ENCODE measurements at places on chromosomes 2 and 18. TPM values are rescaled to one million over a fixed set of nuclear protein-coding genes. Genes with fewer than 3 reads are reported as not detected.

GRCh38 chr2:150339951-150340350 is 147.5 kb downstream of the RND3 start:
- no peak for DNase-seq

GRCh38 chr18:57813245-57813644 is 10.1 kb upstream of the ATP8B1 start:
- peak; percentile 92 for DNase-seq

Gene TRIM43
- total RNA-seq = not detected

DNA sequence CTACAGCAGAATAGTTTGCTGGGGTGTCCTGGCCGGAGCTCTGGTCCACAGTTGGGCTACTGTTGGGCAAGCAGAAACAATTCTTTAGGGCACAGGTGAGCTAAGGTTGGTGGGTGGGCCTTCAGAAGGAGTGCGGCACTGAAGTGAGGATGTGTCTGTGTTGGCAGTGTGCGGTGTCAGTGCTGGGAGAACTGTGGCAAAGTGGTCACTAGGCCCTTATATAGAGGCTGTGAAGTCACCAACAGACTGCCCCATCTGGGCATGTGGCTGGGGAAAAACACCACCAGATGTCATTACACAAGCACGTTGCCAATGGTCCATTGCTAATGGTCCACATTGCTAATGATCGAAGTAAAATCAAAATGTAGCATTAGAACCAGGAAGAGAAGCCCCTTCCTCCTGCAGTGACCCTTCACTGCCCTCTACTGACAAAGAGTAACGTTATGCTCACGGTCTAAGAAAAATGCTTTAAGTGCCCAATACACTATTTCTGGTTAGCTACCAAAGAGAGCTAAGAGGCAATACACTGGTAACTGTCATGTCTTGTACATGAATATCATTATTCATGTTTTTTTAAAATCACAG is 21.3 kb downstream of the SCN1A start:
- DNase-seq = no peak

DNA sequence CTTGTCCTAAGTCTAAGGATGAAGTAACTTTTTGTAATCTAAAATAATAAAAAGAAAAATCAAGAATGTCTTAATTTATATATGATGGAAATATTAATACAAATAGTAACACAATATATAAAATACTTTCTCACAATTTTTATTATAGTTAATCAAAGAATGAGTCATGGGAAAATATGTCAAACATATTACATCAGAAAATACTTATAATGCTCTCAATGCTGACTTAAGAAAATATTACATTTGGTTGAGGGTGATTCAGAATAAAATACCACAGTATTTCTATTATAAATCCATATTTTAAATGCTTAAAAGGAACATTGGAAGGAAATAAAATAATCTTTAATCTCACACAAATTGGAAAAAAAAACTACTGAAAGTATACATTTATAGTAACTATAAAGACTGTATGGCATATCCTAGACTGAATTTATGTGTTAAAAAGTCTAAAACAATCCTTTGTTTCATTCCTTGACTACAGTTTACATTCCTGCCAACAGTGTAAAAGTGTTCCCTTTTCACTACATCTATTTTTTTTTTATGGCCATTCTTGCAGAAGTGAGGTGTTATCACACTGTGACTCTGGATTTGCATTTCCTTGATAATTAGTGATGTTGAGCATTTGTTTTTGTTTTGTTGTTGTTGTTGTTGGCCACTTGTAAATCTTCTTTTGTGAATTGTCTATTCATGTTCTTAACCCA is 1573.5 kb upstream of the ACVR2A start:
- DNase-seq = no peak

- DNase-seq = no peak
Measured at GRCh38 chr2:74824679-74825078, 9.2 kb upstream of the HK2 start.

DNA sequence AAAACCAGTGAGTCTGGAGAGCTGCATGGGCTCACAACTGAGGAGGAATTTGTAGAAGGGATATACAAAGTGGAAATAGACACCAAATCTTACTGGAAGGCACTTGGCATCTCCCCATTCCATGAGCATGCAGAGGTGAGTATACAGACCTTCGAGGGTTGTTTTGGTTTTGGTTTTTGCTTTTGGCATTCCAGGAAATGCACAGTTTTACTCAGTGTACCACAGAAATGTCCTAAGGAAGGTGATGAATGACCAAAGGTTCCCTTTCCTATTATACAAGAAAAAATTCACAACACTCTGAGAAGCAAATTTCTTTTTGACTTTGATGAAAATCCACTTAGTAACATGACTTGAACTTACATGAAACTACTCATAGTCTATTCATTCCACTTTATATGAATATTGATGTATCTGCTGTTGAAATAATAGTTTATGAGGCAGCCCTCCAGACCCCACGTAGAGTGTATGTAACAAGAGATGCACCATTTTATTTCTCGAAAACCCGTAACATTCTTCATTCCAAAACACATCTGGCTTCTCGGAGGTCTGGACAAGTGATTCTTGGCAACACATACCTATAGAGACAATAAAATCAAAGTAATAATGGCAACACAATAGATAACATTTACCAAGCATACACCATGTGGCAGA is 3.6 kb downstream of the TTR start:
- no peak for DNase-seq

DNA sequence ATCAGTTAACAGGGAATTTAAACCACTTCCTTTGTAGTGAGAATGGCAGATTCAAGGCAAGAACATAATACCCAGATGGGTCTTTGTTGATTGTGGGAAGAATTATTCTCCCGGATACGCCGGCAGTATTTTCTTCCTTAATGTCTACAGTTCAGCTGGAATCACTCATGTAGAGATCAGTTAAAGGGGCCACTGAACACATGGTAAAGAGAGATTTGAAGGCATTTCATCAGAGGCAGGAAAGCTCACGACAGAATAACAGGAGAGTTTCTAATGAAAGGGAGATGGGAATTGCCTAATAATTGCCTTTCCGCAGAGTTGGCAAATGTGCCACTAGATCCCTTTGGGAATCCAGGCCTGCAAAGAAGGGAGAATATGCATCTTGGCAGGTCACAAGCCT is 327.7 kb upstream of the ZNF804A start:
- no peak for DNase-seq

Gene RAPGEF4
- total RNA-seq = not detected

Gene CABYR
- total RNA-seq = 16.3 TPM

All from A172 (cell line).